Pancreas (tissue), 10 donors: ENCODE measurements at places on chromosomes 4 and X.

DNA sequence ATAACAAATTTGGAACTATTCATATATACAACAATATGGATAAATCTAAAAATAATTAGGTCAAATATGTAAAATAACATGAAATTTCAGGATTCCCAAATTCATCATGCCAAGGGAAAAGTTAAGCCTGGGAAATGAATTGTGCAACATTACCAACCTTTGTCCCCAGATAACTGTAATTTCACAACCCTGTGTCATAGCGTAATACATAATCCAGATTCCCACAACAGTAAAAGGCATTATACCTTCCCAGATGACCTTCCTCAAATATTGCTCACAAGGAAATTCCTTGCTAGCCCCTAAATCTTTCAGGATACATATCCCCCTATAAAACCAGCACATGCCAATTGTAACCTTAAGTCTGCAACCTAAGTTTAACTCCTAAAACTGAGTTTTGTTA lies 32.9 kb upstream of the RAB40A start:
- no peak for DNase-seq

DNA sequence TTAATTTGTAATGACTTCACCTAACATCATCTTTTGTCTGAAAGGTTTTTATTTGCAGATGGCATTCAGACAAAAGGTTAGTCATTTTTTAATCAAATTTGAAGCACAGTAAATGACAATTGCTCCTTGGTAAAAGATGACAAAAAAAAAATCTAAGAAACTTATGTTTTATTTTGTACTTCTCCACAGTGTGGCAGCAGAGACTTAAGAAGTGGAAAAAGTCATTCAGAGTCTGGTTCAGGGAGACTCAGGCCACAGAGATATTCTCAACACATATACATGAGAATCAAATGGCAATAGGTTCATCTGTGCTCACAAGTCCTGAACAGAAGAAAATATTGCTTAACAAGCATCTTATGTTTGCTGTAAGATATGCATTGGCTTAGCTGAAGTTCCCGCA lies 436.2 kb downstream of the KCNIP4 start:
- DNase-seq: no peak

GRCh38 chrX:120321520-120322281 lies 10.4 kb upstream of the TMEM255A start:
- DNase-seq: no peak

DNA sequence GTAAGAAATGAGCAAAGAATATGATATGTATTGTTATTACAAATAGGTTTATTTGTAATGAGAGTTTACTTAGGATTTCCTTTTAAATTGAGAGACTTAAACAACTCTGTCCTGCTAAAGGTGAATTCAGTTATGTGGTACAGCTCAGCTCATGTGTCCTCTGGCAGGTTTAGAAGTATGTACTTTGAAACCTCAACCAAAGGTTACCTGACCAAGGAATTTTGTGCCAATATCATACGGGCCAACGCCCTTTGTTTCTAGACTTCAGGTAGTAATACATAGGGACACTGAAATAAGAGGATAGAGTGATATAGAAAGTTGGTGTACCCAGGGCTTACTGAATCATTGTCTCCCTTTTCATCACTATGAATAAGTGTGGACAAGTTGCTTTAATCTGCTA lies 25.7 kb downstream of the SLAIN2 start:
- no peak for DNase-seq

GRCh38 chrX:16479206-16479869 lies 170.6 kb upstream of the S100G start:
- DNase-seq: no peak

GRCh38 chr4:152220201-152220666 lies 315.7 kb downstream of the FBXW7 start:
- no peak for DNase-seq

DNA sequence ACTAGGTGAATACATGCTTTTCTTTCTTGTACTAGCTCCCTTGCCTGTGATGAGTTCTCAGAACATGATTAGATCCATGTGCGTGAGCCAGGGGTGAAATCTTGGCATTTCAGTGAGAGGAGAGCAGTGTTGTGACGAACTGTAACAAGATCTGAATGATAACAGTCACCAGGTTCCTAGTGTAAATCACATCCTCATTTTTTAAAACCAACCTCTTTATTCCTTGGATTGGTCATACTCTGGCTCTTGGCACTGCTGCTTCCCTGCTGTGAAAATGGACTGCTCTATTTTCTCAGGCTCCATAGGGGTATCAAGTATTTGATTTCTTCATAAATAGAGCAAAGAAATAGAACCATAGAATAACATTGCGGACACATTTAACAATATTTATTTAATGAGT lies 206.3 kb downstream of the SLC4A4 start:
- no peak for DNase-seq

GRCh38 chr4:183139058-183139750 lies 40.1 kb downstream of the WWC2 start:
- DNase-seq: no peak

DNA sequence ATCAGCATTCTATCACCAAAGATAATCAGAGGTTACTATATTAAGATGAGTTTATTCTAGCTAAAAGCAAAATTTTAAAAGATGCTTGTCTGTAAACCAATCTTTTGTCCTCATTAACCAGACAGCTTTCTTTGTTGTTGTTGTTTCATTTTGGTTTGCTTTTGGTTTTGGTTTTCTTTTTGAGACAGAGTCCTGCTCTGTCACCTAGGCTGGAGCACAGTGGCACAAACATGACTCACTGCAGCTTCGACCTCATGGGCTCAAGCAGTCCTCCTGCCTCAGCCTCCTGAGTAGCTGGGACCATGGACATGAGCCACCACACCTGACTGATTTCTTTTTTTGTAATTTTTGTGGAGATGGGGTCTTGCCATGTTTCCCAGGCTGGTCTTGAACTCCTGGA lies 102.9 kb downstream of the COX18 start:
- DNase-seq: no peak

DNA sequence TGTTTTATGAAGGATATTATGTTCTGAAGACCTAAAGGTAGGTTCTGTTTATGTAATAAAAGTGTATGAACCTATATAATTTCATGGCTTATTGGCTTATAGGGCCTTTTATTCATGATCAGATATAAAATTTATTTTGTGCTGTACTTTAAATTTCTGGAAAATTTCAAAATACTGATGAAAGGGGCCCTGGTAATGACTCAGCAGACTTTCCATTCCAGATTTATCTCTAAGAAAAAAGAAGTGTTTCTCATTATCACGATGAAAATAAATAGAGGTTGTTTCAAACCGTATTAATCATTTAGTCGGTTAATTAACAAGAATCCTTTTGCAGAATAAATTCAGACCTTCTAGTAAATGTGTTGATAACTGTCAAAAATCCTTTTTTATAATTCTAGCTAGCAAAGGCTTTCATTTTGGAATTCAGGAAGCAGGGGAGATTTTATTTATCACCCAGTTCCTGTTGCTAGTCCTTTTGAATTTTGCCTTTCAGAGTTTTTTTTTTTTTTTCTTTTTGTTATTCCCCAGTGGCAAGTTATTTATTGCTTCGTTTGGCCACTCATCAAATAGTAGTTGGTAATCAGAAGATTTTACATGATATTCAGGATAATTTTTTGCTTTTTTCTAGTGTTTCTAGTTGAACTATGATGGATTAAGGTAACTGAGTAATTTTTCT lies 5.4 kb upstream of the TAPT1 start:
- DNase-seq: no peak

GRCh38 chrX:47900833-47901232 lies 64.1 kb downstream of the ZNF81 start:
- DNase-seq: no peak

GRCh38 chr4:83852085-83852451 lies 316.2 kb downstream of the GPAT3 start:
- no peak for DNase-seq

DNA sequence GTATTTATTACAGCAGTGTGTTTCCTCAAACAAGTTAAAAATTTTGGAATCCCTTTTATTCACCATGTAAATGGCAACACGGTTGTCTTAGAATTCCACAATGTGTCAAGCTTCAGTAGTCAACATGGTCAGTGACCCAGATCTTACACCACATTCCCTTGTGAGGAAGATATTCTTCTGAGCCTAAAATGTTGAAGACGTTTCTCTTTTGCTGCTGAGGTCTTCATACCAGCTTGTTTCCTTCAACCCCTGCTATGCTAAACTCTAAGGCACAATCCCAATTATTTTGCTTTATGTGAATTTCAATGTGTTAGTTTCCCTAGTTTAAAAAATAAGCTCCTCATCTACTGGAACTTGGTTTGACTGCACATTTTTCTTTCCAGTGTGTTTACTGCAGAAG lies 17.6 kb upstream of the LDB2 start:
- no peak for DNase-seq
